NCI-H460 (cell line): ENCODE measurements at places on chromosomes 11 and 22. TPM values are rescaled to one million over a fixed set of nuclear protein-coding genes. Genes with fewer than 3 reads are reported as not detected.

DNA sequence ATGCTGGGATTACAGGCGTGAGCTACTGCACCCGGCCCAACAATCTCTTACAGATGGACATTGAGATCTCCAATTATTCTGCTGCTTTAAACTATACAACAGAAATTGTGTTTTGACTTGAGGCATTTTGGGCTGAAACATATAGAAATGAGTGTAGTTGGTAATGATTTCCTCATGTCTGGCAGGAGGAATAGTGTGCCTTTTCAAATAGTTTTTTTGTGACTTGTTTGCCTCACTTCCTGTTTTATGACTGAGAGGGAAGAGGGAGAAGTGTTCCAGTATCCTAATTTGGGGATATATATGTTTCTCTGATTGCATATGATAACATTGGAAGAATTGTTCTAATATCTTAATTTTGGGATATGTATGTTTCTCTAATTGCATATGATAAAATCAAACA is 40.2 kb downstream of the EP300 start:
- no peak for DNase-seq

DNA sequence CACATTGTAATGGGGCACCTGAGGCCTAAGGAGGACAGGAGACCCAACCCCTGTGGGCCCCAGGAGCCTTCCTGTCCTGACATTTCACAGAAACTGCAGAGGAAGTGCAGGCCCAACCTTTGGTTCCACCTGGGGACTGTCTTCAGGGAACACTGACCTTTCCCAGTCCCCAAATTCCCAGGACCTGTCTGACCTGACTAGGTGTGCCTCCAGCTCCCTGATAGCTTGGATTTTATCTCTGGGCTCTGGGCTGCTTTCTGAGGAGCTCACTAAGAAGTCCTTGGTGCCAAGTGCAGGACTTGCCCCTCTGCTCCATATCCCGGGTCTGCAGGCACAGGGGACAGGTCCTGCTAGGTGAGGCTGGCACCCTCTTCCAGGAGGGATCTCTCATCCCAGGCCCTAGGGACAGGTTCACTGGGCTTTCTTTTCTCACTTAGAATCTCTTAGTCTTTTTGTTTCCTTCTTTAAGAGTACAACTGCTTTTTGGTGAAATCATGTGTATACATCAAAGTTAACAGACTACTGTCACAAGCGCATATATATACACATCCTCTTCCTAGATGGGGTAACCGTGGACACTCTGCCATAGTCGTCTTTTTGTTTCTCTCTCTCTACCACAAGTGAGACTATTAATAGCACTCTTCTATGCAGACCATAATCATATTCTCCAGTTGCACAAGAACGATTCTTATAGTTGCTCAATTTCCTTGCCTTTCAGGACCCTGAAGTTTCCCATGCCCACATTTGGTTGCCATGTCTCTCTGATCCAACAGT is 72.0 kb upstream of the IGLL5 start:
- DNase-seq, result no peak

The TSGA10IP gene
- not detected in 2 replicates for total RNA-seq

The TMEM151A gene
- total RNA-seq, result 0.32 and 0.40 TPM in 2 replicates

The OSBPL5 gene
- total RNA-seq, result 80.6 and 84.9 TPM in 2 replicates

DNA sequence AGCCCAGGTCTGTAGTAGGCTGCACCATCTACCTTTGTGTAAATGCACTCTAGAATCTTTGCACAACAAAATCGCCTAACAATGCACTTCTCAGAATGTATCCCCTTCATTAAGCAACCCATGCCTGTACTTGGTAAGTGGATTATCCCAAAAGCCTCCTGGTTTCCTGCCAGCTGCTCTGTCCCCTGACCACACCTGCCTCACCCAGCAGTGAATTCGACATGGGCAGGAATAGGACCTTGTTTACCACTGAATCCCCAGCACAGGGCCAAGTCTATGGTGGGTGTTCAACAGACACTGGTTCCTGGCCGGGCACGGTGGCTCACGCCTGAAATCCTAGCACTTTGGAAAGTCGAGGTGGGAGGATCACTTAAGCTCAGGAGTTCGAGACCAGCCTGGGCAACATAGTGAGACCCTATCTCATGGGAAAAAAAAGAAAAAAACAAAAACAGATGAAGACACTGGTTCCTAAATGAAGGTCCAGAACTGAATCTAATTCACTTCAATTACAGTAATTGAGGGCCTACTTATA is 5.1 kb upstream of the SYCE3 start:
- no peak for DNase-seq

The MAJIN gene
- 0.63 TPM in 1 of 2 replicates, not detected in the other for total RNA-seq

GRCh38 chr11:47766509-47767227 is 473 bp downstream of the FNBP4 start:
- no peak for DNase-seq

The LRRC56 gene
- 0.43 and 0.57 TPM in 2 replicates for total RNA-seq

GRCh38 chr11:124898263-124898680 is 607 bp upstream of the ROBO4 start:
- peak; percentile 17 for DNase-seq

The TMEM86A gene
- total RNA-seq, result not detected in 2 replicates

DNA sequence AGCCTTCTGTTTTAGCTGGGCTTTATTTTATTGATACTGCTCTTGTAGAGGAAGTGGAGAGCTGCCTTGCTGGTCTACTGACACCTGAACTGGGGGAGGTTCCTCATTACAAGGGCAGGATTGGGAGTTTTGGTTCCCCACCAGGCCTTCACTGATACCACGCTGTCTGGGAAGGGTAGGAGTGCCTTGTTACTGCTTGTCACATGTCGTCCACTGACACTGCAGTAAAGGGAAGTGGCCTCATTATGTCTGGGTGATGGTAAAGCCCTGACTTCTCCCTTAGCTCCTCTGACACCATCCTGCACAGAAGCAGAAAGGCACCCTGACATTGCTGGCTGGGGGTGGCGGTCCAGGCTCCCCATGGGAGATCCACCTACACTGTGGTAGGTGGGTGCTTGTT is 38.7 kb upstream of the ELF5 start:
- DNase-seq, result no peak

GRCh38 chr11:765025-765801 is 12.1 kb downstream of the GATD1 start:
- DNase-seq, result peak; percentile 65

The KCNJ11 gene
- total RNA-seq, result 0.74 and 0.81 TPM in 2 replicates

DNA sequence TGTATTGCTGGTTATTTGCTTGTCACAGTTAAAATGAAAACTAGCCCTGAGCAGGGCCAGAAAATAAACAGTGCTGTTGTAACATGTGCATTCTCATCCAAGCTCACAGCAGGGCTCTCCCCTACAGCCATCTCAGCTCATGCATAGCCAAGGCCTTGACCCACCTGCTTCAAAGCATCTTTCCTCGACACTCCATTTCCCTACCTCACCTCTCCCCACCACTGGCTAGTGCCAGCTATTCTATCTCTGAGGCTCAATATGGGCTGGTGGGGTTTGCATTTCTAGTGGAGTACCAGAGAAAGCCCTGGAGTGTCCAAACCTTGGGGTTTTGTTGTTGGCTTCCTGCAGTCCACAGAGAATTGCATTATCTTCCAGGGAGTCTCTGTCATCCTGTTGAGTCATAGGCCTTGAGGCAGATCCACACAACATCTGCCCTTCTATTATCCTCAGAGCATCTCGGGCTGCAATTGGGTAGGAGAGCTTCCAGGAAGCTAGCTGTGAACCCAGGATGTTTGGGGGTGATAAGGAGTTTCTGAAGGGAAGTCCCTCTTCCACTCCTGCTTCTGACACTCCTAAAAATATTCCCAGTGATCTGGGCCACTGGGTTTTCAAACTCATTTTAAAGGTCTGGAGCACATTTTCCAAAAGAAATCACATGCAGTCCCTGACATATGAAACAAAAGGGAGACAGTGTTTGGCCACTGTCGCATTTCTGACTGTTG is 36.1 kb upstream of the AMOTL1 start:
- peak; percentile 53 for DNase-seq

The MADD gene
- 13.1 and 15.2 TPM in 2 replicates for total RNA-seq

The GDPD4 gene
- total RNA-seq, result not detected in 2 replicates

DNA sequence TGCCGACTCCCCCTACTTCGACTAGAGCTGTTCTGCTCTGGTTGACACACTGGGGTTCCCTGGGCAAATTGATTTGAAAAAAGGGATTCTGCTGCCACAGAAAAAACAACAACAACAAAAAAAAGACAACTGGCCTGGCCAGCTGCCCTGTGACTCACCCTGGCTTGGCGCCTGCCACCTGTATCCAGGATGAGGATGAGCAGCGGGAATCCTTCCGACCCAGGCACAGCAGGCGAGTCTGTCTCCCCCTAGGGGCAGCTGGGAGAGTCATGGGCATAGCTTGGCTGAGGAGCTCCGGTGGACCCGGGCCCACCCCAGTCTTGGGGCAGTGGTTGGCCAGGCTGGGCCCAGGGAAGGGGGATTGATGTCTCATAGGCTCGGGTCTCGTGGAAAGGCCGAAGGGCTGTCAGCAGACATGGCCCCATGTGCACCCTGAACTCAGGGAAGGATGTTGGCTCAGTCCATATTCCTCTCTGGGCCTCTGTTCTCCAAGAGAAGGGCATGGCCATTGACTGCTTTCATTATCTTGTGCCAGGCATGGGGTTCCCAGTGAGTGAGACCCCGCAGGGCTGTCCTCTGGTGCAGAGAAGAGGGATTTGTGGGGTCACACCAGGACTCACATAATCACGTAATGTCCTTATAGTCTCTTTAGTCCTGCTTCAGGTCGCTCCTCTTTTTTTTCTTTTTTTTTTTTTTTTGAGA is 10.4 kb upstream of the SUN2 start:
- DNase-seq, result peak; percentile 39

GRCh38 chr22:20354238-20354975 is 34.5 kb upstream of the DGCR6L start:
- DNase-seq, result no peak

The SLC22A6 gene
- not detected in 2 replicates for total RNA-seq

DNA sequence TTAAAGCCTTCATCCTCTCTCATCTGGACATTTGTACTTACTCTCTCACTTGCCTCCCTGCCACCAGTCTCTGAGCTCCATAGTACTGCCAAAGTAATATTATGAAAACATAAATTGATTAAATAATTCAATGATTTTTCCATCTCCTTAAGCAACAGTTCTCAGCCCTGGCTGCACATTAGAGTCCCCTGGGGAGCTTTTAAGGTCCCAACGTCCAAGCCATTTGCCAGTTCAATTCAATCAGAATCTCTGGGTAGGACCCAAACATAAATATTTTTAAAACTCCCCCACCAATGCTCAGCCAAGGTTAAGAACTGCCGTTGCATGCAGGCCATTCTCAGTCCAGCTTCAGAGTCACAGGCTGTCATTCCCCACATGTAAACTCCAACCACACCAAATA is 114.4 kb upstream of the BMAL1 start:
- DNase-seq, result no peak

The SLC25A18 gene
- total RNA-seq, result 0.97 and 1.2 TPM in 2 replicates

- no peak for DNase-seq
Observed at GRCh38 chr11:82996966-82997606, 74.6 kb downstream of the RAB30 start.

- no peak for DNase-seq
Observed at GRCh38 chr11:28144808-28145207, 36.6 kb downstream of the METTL15 start.

DNA sequence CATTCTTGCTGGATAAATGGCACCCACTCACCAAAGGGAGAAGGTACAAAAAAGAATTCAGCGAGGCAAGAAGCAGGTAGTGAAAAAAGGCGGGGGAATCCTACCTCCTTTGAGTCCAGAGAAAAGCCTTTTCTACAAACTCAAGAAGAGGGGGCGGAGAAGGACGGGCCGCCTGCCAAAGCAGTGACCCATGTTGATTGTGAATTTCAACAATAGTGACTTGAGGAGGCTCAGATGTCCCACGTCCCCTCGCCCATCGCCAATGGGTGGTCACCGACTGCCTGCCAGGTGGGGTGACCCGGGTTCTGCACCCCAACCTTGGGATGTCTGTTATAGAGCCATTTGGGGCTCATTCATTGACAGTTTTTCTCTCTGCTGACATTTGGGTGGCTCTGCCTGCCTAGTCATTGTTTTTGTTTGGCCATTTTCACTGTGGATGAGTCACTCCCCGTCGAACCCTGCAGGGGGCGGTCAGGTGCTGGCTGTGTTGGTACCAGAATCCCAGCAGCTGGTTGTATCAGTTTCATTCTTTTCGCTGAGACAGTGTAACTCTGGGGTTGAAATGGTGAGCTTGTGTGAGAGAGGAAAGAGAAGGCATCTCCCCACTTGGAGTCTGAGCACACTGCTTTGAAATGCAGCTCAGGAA is 163.4 kb upstream of the NCAM1 start:
- DNase-seq, result peak; percentile 6

DNA sequence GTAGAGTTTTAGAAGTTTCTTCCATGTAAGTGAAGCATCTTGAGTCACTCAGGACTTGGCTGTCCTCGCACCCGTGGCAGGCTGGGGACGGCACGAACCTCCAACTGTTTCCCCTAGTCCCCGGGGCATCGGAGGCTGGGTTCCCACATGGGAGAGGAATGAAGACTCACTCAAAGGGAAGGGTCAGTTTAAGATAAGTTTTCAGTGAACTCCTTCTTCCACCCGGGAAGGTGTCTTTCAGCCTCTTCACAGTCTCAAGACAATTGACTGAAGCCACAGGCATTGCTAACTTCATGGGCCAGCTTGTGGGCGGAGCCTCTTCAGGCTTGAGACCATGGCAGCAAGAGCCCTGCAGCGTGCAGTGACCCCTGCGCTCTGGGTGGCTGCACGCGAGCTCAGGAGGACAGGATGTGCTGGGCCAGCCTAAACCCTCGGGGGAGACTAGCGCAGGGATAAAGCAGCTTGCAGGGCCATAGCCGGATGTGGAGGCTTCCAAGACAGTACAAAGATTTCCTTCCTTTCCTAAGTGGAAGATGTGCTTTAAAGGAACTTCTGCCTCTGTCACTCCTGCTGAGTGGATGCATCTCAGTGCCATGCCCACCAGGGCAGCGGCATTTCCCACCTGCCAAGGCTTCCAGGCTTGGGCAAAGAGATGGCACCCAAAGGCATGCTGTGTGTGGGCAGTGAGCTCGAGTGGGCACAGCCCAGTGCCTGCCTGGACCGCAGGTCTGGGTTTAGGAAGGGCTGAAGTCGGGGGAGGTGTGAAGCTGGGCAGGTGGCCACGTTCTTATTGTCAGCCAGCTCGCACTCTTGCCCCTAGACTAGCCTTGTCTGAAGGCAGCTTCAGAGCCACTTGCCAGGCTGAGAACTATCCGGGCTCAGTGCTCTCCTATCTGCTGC is 32.9 kb downstream of the PPIL2 start:
- DNase-seq, result no peak
